Stimulated activated naive B cell treated with anti-CD40 and anti-IgM and Interleukin-4, amounts not matched to agents 10 μg/mL and 1 μg/mL and 100 μg/mL, for 72 hours (primary cell): ENCODE measurements at places on chromosomes 1 and 21.

DNA sequence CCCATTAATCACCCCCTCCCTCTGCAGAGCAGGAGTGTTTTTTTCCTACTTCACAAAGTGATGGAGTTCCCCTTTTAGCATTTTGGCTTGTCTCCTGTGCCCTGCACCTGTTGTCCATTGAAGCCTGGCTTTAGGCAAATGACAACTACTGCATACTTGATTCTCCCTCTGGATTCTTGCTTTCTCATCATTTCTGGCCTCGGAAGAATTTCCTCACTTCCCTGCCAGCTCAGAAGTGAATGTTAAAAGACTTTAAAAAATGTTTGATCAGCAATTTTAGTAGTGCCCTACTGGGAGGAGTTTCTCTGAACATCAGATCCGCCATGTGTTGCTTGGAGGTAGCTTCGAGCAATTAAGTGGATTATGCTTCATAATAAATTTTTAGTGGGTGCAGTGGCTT is 28.1 kb downstream of the RCOR3 start:
- H3K36me3 ChIP-seq, result peaks cover 36% of the 10 kb centered on the region
- no peaks in the 10 kb centered on the region for H3K27me3 ChIP-seq
- DNase-seq, result no peak

DNA sequence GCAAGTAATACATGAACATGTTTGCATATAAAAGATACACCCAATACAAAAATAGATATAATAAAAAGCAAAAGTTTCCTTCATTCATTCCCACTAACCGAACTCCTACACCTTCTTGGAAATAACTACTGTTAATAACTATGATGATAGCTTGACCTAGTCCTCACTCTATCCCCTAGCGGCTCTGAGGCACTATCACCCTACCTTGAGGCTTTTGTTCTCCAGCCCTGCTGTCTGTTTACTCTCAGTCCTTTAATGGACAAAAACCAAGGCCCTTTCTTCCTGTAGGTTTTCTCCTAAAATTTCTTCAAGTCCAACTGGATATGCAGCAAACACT is 186.6 kb downstream of the SLC35F3 start:
- H3K4me3 ChIP-seq, result no peak overlapping the region
- H3K27ac ChIP-seq, result no peak overlapping the region
- no peak for DNase-seq
- H3K36me3 ChIP-seq, result no peaks in the 10 kb centered on the region
- H3K27me3 ChIP-seq, result peaks cover 35% of the 10 kb centered on the region

- H3K27me3 ChIP-seq, result peaks cover 13% of the 10 kb centered on the region
- no peaks in the 10 kb centered on the region for H3K36me3 ChIP-seq
- no peak overlapping the region for H3K4me3 ChIP-seq
- H3K4me1 ChIP-seq, result peaks cover 22% of the 10 kb centered on the region
- peak overlapping the region; percentile 6 for H3K27ac ChIP-seq
- peak; percentile 5 for DNase-seq
These were observed 24.9 kb downstream of the PCAT6 start for GRCh38 chr1:202835548-202836072.

- H3K27me3 ChIP-seq, result peaks cover 22% of the 10 kb centered on the region
- no peaks in the 10 kb centered on the region for H3K36me3 ChIP-seq
- H3K4me1 ChIP-seq, result no peaks in the 10 kb centered on the region
- H3K27ac ChIP-seq, result no peak overlapping the region
- DNase-seq, result no peak
These were observed 86.8 kb downstream of the KIF26B start for GRCh38 chr1:245241526-245242130.

DNA sequence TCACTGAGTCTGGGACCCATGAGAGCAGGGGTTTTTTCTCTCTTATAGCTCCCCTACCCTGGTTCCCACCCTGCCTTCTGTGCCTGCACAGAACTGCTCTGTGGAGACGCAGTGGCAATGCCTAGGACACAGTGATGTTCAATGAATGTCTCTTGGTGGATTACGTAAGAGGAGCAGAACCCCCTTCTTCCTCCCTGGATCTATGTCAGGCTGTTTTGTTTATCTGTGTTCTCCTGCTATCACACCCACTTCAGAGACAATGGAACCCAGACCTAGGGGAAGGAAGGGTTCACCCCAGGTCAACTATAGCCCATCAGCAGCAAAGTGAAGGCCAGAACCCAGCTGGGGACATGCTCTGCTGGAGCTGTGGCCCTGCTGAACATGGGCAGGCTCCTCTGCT is 2.0 kb downstream of the HPCAL4 start:
- no peak overlapping the region for H3K27ac ChIP-seq
- peaks cover 68% of the 10 kb centered on the region for H3K27me3 ChIP-seq
- peaks cover 5% of the 10 kb centered on the region for H3K36me3 ChIP-seq
- H3K4me3 ChIP-seq, result no peak overlapping the region

GRCh38 chr1:207670192-207670591 is 25.3 kb downstream of the CR1L start:
- peaks cover 52% of the 10 kb centered on the region for H3K27me3 ChIP-seq
- H3K4me3 ChIP-seq, result peak overlapping the region; percentile 77
- H3K27ac ChIP-seq, result peak overlapping the region; percentile 72

DNA sequence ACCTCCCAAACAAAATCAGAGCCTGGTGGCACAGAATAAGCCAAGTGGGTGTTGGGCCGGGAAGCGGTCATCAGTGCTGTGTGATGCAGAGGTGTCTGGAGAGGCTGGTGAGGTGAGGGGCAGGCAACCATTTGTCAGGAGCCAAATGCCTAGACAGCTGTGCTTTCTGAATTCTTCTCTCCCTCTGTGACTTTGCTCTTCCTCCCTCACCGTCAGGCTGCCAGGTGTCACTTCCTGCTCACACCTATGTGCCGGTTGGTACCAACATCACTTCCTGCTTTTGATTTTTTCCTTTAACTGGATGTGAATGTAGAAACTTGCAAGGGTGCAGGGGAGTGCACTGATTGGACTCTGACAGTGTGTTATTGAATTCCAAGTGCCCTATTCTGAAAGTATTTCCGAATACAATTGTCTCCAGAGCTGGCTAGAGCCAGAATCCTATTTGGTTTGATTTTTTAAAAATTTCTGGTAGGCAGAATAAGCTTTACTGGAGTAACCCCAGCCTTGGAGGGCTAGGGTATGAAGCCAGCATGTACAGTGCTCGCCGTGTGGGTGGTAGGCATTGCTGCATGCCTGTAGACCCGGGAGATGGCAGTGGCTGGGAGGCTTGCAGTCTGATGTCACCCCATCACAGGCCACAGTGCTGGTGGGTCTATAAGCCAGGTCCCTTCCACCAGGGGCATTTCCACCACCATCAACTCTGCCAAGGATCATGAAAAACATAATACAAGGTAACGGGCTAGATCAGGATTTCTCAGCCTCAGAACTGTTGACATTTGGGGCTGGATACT is 210.9 kb downstream of the KAZN start:
- no peaks in the 10 kb centered on the region for H3K27me3 ChIP-seq
- H3K36me3 ChIP-seq, result peaks cover 3% of the 10 kb centered on the region
- H3K27ac ChIP-seq, result peak overlapping the region; percentile 22
- no peak overlapping the region for H3K4me3 ChIP-seq
- no peak for DNase-seq

DNA sequence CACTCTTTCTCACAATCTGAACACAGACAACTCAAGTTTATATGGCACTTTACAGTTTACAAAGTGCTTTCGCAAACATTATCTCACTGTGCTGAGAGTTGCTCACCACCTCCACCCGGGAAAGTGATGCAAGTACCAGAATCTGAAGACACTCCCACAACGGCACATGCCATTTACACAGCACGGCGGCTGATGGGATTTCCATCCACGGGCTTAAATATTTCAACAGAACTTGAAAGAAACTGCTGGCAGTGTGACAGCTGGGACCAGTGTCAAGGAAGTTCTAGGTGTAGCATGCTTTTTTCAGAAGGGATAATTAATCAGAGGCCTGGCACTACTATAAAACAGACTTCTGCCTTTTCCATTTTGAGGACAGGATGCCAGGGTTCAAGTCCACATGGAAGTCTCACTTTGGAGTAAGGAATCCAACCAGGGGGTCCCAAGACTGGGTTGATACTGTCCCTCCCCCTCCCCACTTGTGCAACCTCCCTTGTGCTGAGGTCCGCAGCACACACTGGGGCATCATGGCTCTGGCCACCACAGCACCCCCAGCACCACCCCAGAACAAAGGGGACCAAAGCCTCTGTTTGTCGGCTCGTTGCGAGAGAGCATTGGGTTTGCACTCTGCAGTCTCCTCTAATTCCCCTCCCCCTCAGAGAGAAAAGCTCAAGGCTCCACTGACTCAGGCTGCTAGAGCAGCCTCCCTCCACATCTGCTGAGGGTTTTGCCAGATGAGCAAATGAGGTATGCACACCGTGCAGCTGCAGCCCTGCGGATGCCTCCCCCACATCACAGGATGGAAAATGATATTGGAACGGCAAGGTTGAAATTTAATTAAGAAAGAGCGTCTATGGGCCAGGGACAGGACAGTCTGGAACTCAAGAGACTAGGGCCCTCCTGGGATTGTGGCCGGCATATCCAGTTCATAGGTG is 154.9 kb downstream of the TGFBR3 start:
- H3K27ac ChIP-seq, result peak overlapping the region; percentile 37
- H3K4me1 ChIP-seq, result peaks cover 35% of the 10 kb centered on the region
- H3K4me3 ChIP-seq, result peak overlapping the region; percentile 18
- DNase-seq, result no peak
- H3K27me3 ChIP-seq, result peaks cover 18% of the 10 kb centered on the region

GRCh38 chr1:160625725-160626498 is 20.9 kb downstream of the SLAMF1 start:
- DNase-seq, result no peak
- peaks cover 65% of the 10 kb centered on the region for H3K36me3 ChIP-seq
- H3K4me1 ChIP-seq, result peaks cover 97% of the 10 kb centered on the region
- H3K27me3 ChIP-seq, result no peaks in the 10 kb centered on the region

GRCh38 chr1:34858901-34859445 is 576 bp downstream of the SMIM12 start:
- H3K4me3 ChIP-seq, result peak overlapping the region; percentile 99
- H3K27me3 ChIP-seq, result no peaks in the 10 kb centered on the region
- peak; percentile 6 for DNase-seq
- peaks cover 39% of the 10 kb centered on the region for H3K4me1 ChIP-seq
- H3K36me3 ChIP-seq, result peaks cover 13% of the 10 kb centered on the region

DNA sequence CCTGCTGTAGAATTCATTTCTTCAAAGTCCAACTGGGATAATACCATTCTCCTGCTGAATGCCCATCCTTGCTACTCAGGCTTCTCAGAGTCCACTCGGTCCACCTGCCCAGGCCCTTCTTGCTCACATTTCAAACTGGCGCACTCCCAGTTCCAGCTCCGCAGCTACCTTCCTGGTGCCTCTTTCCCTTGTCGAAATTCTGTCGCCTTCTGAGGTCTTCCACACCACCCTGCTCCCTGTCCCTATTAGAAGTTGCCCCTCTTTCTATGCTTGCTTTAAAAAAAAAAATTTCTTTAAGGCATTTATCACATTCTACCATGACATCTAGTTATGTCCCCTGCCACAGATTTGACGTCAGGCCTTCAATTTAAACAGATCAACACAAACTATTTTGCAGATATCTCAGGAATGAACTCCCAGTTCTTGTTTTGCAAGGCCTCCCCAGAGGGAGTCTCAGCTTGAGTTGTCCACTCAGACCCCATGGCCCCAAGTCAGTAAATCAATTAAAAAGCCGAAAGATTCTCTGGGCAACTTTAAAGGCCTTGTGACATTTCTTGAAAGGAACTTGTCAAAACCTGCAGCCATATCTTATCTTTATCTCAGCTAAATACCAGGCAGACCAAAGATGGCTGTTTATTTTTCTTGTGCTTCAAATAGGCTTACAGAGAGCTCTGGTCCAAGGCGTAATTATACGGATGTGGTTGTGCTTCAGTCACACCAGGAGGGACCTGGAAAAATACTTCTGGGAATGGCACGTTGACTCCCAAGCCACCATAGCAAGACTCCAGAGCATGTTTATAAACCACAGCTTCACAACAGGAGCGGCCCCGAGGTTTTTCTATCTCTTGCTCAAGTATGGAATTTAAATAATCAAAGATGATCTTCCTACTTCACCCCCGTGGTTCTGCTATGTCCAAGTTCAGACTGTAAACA is 2.2 kb downstream of the FAM89A start:
- peaks cover 7% of the 10 kb centered on the region for H3K27me3 ChIP-seq
- H3K4me3 ChIP-seq, result no peak overlapping the region
- H3K27ac ChIP-seq, result no peak overlapping the region
- peaks cover 6% of the 10 kb centered on the region for H3K36me3 ChIP-seq
- H3K4me1 ChIP-seq, result peaks cover 16% of the 10 kb centered on the region

- no peaks in the 10 kb centered on the region for H3K36me3 ChIP-seq
- H3K4me3 ChIP-seq, result no peak overlapping the region
- no peaks in the 10 kb centered on the region for H3K4me1 ChIP-seq
- no peak overlapping the region for H3K27ac ChIP-seq
These were observed 11.2 kb upstream of the HOOK1 start for GRCh38 chr1:59803458-59804038.

GRCh38 chr21:15441060-15441493 is 288.7 kb upstream of the USP25 start:
- peak overlapping the region; percentile 74 for H3K27ac ChIP-seq
- H3K36me3 ChIP-seq, result no peaks in the 10 kb centered on the region
- H3K4me3 ChIP-seq, result peak overlapping the region; percentile 74
- DNase-seq, result peak; percentile 55

GRCh38 chr1:1554926-1555915 is 14.8 kb upstream of the TMEM240 start:
- no peak overlapping the region for H3K4me3 ChIP-seq
- peaks cover 7% of the 10 kb centered on the region for H3K4me1 ChIP-seq
- H3K27me3 ChIP-seq, result no peaks in the 10 kb centered on the region
- peak overlapping the region; percentile 34 for H3K27ac ChIP-seq

DNA sequence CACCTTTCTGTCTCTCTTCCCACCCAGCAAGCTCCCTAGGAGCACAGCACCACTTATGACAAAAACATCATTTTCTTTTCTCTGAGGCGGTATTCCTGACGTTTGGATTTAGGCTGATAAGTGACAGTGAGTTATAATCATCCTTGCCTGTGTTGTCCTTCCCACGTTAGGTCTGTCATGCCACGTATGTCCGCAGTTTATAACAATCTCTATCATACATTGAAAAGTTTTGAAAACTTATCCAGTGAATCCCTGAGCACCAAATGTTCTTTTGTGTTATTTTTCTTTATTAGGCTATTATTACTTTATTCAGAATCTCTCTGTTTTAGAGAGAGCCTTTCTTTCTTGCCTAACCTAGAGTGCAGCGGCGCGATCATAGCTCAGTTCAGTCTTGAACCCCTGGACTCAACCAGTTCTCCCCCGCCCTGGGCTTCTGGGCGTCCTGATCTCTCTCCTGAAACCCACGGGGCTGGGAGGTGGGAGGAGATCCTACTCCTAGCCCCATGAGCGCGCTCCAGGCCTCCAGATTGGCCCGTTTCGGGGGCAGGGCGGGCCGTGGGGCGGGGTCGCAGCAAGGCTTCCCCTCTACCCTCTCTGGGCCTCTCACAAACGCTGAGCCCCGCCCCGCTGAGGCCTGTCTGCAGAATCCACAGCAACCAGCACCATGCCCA is at the start of gene GSTM2:
Gene GSTM2 (plus strand): TSS at position 606 of the 671 bp plus-strand sequence. CDS start 59 bp downstream, at position 665.
- no peaks in the 10 kb centered on the region for H3K36me3 ChIP-seq
- H3K4me3 ChIP-seq, result peak within 1 kb of the TSS; percentile 83
- H3K27me3 ChIP-seq, result no peaks in the 10 kb centered on the region
- H3K27ac ChIP-seq, result peak within 1 kb of the TSS; percentile 20
- peak; percentile 62 for DNase-seq
- peaks cover 14% of the 10 kb centered on the region for H3K4me1 ChIP-seq

- H3K27me3 ChIP-seq, result peaks cover 4% of the 10 kb centered on the region
- DNase-seq, result no peak
- H3K4me1 ChIP-seq, result no peaks in the 10 kb centered on the region
- no peak overlapping the region for H3K27ac ChIP-seq
- no peak overlapping the region for H3K4me3 ChIP-seq
These were observed 95.6 kb upstream of the KCNK1 start for GRCh38 chr1:233518344-233518743.

- no peak for DNase-seq
- H3K36me3 ChIP-seq, result peaks cover 5% of the 10 kb centered on the region
- no peak overlapping the region for H3K27ac ChIP-seq
- peaks cover 29% of the 10 kb centered on the region for H3K27me3 ChIP-seq
These were observed 8.0 kb upstream of the SELE start for GRCh38 chr1:169741666-169742394.
